ENCODE measurements at places on chromosomes 1 and 21.

DNA sequence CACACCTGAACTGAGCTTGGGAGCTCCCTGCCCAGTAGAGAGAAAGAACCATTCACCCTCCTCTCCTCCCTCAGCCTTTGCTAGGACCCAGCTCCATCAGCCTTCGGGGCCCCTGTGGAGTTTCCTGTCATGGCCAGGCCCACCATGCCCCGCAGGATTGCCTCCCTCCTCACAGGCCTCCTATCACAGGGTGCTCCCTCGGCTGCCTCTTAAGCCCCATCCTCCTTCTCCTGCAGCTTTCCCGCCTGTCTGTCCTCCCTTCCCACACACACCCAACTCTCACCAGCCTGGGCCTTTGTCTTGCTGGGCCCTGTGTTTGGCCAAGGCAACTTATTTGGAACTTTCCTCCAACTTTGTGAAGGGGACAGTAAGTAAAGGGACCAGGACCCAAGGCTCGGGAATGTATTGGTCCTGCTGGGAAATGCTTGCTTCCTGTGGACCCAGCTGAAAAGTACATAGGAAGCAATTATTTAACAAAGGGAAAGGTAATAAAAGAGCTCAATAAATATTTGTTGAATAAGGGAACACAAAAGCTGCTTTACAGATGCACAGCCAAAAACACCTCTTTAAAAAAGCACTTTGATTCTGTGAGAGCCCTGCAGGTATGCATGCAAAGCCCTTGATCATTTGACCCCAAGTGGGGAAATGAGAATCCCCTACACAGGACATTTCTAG, 31.6 kb upstream of the TENT5C start:
- no peak overlapping the region for H3K4me3 ChIP-seq
- peaks cover 11% of the 10 kb centered on the region for H3K4me1 ChIP-seq
- H3K36me3 ChIP-seq = no peaks in the 10 kb centered on the region
- no peak for DNase-seq
- peak overlapping the region; percentile 51 for H3K27ac ChIP-seq

- no peak for DNase-seq
- H3K36me3 ChIP-seq = no peaks in the 10 kb centered on the region
- H3K27ac ChIP-seq = peak overlapping the region; percentile 83
- H3K4me3 ChIP-seq = no peak overlapping the region
- peaks cover 58% of the 10 kb centered on the region for H3K4me1 ChIP-seq
These were observed 60.7 kb upstream of the ATP5PO start for GRCh38 chr21:33976082-33977016.

DNA sequence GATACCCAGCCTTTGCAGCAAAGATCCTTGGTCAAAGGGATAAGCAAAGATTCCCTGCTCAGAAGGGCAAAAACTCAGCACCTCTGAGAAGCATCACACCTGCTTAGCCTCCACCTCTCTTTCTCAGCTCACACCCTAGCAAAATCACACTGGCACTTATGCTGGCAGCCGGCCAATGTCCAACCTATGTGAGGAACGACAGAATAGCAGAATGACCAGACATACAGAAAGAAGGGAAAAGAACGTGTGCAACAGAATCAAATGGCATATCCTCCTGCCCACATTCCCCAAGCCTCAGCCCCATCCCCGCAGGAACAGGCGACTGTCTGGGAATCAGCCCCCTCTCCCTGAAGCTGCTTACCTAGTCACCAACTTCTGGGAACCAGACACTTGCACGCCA, 664 bp upstream of the ADORA3 start:
- DNase-seq = no peak
- H3K27me3 ChIP-seq = no peaks in the 10 kb centered on the region
- no peaks in the 10 kb centered on the region for H3K36me3 ChIP-seq
- no peak overlapping the region for H3K27ac ChIP-seq
- no peak overlapping the region for H3K4me3 ChIP-seq

DNA sequence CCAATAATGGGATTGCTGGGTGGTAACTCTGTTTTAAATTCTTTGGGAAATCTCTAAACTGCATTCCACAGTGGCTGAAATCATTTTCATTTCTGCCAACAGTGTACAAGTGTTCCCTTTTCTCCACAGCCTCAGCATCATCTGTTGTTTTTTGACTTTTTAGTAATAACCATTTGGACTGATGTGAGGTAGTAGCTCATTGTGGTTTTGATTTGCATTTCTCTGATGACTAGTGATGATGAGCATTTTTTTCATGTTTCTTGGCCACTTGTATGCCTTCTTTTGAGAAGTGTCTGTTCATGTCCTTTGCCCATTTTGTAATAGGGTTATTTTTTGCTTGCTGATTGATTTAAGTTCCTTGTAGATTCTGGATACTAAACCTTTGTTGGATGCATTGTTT, 131.9 kb upstream of the B3GALT2 start:
- no peaks in the 10 kb centered on the region for H3K4me1 ChIP-seq
- no peak overlapping the region for H3K4me3 ChIP-seq
- H3K27ac ChIP-seq = no peak overlapping the region
- no peaks in the 10 kb centered on the region for H3K36me3 ChIP-seq
- DNase-seq = no peak

GRCh38 chr1:203636291-203636690, 9.7 kb downstream of the ATP2B4 start:
- DNase-seq = no peak
- no peaks in the 10 kb centered on the region for H3K4me1 ChIP-seq
- H3K27ac ChIP-seq = no peak overlapping the region

DNA sequence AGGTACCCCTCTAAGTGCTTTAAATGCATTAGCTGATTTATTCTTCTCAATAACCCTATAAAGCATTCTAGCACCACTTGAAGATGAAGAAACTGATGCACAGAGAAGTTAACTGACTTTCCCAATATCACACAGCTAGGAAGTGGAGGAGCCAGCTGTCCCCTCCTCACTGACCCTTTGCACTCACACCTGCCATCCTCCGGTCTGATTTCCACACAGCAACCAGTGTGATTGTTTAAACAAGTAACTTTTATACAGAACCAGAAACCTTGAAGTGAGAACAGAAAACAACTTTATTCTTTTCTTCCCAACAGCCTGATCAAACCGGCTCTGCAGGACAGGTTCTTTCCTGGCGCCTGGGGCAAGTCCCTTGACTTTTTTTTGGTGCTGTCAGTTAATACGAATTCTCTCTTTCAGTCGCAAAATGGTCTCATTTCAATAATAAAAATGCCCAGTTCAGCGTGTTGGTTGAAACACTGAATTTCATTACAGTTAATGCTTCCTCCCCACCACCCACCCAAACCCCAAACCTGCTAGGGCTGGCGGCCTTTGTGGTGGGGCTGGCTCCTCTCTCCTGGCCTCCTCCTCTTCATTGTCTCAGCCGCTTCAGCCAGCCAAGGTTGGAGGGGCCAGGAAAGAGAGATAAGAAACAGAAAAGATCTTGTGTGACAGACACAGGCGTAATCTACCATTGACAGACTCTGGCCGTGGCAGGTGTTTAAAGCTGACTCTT, 26.4 kb upstream of the EEIG2 start:
- H3K4me3 ChIP-seq = no peak overlapping the region
- no peaks in the 10 kb centered on the region for H3K36me3 ChIP-seq
- peaks cover 3% of the 10 kb centered on the region for H3K4me1 ChIP-seq
- no peak overlapping the region for H3K27ac ChIP-seq

Measured in Caco-2 (cell line).